ENCODE measurements at places on chromosomes 5 and 9. TPM values are rescaled to one million over a fixed set of nuclear protein-coding genes. Genes with fewer than 3 reads are reported as not detected.
A peak's percentile ranks its signal among the peaks of the same experiment; 100 is the strongest.

DNA sequence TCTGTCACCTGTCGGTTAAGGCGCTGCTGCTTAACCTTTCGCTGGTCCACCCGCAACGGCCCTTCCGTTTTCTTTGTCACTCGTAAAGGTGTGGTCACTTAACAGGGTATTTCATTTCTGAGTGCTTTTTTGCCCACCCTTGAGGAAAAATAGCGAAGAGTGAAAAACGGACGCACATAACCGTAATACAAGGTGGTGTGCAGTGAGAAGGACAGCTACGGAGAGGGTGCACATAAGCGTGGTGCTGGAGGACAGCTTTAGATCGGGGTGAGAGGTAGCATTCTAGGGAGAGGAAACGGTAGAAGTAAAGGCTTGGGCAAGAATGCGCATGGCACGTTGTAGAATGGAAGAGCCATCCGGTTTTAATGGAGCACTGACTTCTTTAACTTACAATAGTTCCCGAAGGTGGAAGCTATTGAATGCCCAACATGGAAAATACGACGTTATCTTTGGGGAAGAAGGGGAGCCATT is 761 bp downstream of the CCT5 start:
- peak; percentile 55 for DNase-seq
- no peaks in the 10 kb centered on the region for H3K27me3 ChIP-seq
- H3K27ac ChIP-seq = peak overlapping the region; percentile 89
- peaks cover 55% of the 10 kb centered on the region for H3K4me1 ChIP-seq

DNA sequence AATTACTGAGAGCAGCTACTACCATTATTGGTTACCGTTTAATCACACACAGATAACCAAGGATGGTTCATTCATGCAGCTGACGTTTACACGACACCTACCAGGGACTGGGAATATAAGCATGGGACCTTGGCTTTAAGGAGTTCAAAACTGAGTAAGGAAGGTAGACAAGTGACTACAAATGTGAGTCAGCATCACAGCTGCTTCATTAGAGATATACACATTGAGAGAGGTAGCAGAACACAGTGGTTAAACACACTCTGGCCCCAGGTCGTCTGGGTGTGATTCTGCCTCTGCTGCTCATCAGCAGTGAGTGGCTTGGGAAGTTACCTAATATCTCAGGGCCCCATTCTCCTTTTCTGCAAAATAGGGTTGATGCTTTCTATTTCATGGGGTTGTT is 268.6 kb downstream of the NR3C1 start:
- peaks cover 3% of the 10 kb centered on the region for H3K4me1 ChIP-seq
- no peaks in the 10 kb centered on the region for H3K27me3 ChIP-seq
- DNase-seq = no peak
- no peak overlapping the region for H3K27ac ChIP-seq
- H3K36me3 ChIP-seq = no peaks in the 10 kb centered on the region
- no peak overlapping the region for H3K4me3 ChIP-seq

DNA sequence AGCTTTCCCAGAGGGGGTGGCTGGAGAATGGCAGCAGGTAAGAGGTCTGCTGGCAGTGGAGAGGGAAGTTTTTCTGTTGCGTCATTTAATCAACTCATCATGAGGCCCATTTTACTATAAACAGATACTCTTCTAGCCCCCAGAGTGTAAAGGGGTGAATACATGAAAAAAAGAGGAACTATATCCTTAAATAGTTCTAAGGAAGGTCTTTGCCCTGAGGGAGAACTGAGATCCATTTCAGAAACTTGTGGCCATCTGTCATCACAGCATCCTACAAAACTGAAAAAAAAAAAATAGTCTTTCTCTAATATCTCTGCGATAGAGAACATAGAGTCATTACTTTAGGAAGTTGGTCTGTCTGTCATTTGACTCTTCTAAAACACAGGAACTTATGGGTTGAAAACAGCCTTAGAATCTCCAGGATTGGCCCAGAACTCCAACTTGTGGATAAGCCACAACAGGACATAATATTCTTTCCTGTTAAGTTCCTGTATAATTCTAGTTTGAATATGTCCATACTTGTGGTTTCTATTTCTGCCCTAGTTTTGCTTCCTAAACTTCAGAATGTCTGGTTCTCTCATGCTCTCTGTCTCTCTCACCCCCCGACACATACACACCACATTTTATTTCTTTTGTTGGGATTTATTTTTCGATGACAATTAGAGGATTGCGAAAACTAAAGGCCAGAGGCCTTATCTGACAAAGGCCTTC is 238.5 kb upstream of the PIK3R1 start:
- no peak overlapping the region for H3K27ac ChIP-seq
- no peaks in the 10 kb centered on the region for H3K4me1 ChIP-seq
- H3K27me3 ChIP-seq = no peaks in the 10 kb centered on the region
- no peaks in the 10 kb centered on the region for H3K36me3 ChIP-seq

- H3K4me3 ChIP-seq = peak overlapping the region; percentile 45
- peaks cover 57% of the 10 kb centered on the region for H3K27me3 ChIP-seq
- peak; percentile 48 for DNase-seq
- no peaks in the 10 kb centered on the region for H3K36me3 ChIP-seq
- peak overlapping the region; percentile 22 for H3K27ac ChIP-seq
- peaks cover 49% of the 10 kb centered on the region for H3K4me1 ChIP-seq
Observed at GRCh38 chr5:528629-529511, 4.6 kb upstream of the SLC9A3 start.

GRCh38 chr5:76180814-76181805 is 97.9 kb downstream of the SV2C start:
- peaks cover 8% of the 10 kb centered on the region for H3K4me1 ChIP-seq
- H3K36me3 ChIP-seq = peaks cover 4% of the 10 kb centered on the region
- no peak for DNase-seq

- H3K4me1 ChIP-seq = no peaks in the 10 kb centered on the region
- no peaks in the 10 kb centered on the region for H3K36me3 ChIP-seq
- no peak for DNase-seq
- no peak overlapping the region for H3K27ac ChIP-seq
- H3K27me3 ChIP-seq = no peaks in the 10 kb centered on the region
Observed at GRCh38 chr9:16637911-16638310, 232.6 kb downstream of the BNC2 start.

The TAF11L13 gene
- total RNA-seq = not detected

The HEMGN gene
- 1.6 TPM for total RNA-seq

The ZNF618 gene
- total RNA-seq = 0.34 TPM

Measured in activated CD8-positive, alpha-beta T cell treated with anti-CD3 and anti-CD28 coated beads, Interleukin-2, amount 10 ng/mL, durations not matched to agents 7 days and 5 days (primary cell).